ENCODE measurements at places on chromosomes 3 and 15.

DNA sequence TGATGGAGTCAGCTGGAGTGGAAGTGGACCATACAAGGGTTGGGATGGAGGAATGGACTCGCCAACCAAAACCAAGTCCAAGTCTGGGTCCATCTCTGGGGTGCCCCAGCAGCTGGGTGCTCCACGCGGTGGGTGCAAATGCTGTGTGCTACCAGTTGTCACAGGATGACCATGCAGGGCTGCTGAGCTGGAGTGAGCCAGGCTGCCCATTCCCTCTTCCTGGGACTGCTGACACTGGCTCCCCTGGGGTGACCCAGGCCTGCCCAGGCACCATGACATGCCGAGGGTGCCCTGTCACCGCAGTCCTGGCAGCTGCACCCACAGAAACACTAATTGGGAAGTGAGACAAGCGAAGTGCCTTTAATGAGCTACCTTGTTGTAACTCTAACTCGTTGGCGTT, 140.2 kb downstream of the TPRA1 start:
- no peak for DNase-seq

GRCh38 chr3:30341079-30341478, 265.3 kb upstream of the TGFBR2 start:
- DNase-seq = no peak

GRCh38 chr15:47678040-47678439, 39.3 kb upstream of the SEMA6D start:
- no peak for DNase-seq

- no peak for DNase-seq
Observed at GRCh38 chr3:13353936-13354542, 66.1 kb downstream of the NUP210 start.

GRCh38 chr3:98519351-98519750, 3.4 kb downstream of the CLDND1 start:
- no peak for DNase-seq

- no peak for DNase-seq
Observed at GRCh38 chr15:40978562-40978961, 25.3 kb downstream of the CHAC1 start.

GRCh38 chr3:127628788-127629466, at the start of gene PODXL2:
PODXL2 (plus strand) TSS chr3:127629185; CDS start chr3:127629220, 35 bp downstream.
- DNase-seq = peak; percentile 21

GRCh38 chr3:14037211-14037610, 87.5 kb downstream of the CHCHD4 start:
- no peak for DNase-seq

DNA sequence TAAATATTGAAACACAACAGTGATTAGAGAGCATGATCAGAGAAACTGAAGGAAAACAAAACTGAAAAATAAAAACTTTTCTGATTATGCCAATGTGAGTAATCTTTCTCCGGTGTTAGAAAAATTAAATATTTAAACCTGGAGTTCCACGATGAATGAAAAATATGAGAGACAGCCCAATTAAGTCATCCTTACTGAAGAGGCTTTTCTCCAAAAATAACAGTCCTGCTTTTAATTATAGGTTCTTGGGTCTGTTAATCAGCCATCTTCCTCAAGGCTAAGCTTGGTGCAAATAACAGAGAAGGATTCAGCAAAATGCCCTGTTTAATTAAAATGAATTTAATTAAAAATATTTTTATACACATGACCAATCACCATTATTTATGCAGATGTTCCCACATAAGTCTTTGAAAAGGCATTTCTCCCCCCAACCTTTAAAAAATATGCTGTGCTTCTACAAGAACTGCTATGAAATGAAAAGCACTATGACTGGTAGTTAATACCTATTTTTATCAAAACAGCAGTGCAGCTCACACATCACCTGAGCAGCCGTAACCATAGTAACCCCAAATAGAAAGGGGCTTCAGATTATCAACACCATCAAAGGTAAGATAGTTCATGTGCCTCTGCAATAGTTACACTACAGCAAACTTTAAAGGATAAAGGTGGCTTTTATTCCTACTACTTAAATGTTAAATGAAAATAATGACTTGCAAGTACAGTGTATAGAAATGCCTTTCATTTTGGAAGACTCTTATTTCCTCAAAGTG, 175.7 kb downstream of the SLC9A9 start:
- DNase-seq = no peak

GRCh38 chr3:29887451-29887850, 606.6 kb downstream of the RBMS3 start:
- DNase-seq = no peak

DNA sequence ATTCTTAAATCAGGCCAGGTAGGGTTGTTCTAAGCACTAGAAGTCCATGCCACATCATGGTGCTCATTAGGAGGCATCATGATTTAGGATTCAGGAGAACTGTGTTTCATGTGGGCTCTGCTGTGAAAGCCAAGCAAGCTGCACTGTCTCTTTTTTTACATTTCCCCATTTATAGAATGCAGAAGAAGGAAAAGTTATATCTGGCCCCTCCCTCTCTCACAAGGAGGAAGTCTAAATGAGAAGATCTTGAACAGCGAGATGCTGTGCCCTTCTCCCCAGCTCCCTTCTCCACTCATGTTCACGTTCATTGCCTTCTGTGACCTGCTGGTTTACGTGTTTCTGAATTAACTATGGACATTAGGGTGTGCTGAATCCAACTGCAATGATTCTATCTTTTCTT, 178.5 kb upstream of the RASGRP1 start:
- DNase-seq = no peak

DNA sequence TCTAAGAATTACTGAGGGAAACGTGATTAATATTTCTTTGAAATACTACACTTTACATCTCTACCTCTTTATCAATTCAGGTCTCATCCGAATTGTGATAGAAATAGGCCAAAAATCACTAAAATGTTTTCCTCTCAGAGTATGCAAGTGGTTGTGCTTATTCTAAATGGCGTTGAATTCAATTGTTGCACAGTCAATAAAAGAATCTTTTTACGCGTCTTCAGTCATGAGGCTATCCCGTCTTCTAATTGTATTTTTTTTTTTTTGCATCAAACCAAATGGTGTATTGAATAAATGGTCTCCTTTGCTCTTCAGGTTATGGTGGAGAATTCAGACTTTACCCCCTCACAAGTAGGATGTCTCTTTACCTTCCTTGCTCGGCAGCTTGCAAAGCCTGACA, 112.6 kb downstream of the VPS8 start:
- DNase-seq = no peak

DNA sequence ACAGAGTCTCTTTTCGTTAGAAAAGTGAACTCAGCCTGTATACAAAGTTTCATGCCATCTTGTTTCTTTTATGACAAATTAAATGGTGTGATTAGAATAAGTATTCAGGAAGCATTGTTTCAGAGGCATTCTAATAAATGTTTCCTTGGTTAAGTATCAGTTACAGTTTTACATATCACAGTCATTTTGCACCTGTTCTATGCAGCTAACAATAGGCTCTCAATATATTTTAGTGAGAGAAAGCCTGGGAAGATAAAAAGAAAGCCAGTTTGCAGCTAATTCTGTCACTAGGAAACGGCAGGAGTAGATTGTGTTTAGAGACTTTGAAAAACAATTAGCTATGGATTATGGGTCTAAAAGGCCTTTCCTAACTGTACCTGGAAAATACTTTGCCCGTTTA, 252.8 kb downstream of the ZIC1 start:
- no peak for DNase-seq

- DNase-seq = no peak
Observed at GRCh38 chr3:180755556-180755955, 76.3 kb upstream of the CCDC39 start.

- DNase-seq = no peak
Observed at GRCh38 chr3:23991306-23991682, 46.2 kb downstream of the NR1D2 start.

DNA sequence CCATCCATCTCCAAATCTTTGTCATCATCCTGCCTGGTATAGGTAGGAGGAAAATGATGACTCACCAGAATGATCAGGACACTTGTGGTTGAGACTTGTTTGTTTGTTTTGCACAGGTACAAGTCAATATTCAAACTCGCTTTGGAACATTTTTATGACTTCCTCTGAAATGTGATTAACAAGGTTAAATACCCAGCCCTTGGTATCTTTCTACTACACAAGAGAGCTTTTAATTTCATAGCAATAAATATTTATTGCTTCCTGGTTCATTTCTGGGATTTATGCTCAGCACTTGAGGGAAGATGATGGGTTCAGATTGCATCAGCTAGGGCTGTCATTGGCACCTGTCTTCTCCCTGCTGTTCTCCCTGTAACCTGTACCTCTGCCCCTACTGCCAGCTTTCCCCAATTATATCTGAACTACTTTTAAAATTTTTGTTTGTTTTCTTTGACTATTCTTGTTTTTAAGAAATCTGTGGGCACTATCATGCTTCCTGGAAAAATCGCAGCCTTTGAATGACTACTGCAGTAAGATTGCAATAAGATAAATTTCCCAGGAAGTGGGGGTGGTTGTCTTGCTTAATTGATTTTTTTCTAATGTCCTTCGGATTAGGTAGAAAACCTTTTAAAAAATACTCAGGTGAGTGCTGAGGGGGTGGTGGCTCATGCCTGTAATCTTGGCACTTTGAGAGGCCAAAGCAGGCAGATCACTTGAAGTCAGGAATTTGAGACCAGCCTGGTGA, 24.3 kb upstream of the GCNT3 start:
- no peak for DNase-seq

DNA sequence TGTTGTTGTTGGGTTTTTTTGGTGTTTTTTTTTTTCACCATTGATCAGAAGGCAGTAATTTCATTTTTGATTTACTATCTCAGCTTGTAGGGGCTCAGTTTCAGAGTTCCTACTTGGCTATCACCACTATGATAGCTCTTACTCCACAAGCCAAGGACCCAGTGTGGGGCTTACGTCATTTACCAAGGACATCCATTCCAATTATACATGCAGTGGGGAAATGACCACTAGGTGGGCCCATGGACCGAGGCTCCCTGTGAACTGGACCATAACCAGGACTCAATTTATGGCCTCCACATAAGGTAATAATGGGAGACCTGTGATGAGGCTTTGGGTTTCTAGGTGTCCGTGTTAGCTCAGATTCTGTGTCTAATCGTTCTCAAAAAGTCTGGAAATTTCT, 67.5 kb upstream of the CACNA1D start:
- no peak for DNase-seq

- no peak for DNase-seq
Observed at GRCh38 chr3:49636883-49637609, 37.1 kb upstream of the APEH start.

- no peak for DNase-seq
Observed at GRCh38 chr15:39846108-39846507, 63.5 kb upstream of the FSIP1 start.

DNA sequence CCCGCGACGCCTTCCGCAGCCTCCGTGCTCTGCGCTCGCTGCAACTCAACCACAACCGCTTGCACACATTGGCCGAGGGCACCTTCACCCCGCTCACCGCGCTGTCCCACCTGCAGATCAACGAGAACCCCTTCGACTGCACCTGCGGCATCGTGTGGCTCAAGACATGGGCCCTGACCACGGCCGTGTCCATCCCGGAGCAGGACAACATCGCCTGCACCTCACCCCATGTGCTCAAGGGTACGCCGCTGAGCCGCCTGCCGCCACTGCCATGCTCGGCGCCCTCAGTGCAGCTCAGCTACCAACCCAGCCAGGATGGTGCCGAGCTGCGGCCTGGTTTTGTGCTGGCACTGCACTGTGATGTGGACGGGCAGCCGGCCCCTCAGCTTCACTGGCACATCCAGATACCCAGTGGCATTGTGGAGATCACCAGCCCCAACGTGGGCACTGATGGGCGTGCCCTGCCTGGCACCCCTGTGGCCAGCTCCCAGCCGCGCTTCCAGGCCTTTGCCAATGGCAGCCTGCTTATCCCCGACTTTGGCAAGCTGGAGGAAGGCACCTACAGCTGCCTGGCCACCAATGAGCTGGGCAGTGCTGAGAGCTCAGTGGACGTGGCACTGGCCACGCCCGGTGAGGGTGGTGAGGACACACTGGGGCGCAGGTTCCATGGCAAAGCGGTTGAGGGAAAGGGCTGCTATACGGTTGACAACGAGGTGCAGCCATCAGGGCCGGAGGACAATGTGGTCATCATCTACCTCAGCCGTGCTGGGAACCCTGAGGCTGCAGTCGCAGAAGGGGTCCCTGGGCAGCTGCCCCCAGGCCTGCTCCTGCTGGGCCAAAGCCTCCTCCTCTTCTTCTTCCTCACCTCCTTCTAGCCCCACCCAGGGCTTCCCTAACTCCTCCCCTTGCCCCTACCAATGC, 2.0 kb downstream of the ISLR start:
- DNase-seq = no peak

DNA sequence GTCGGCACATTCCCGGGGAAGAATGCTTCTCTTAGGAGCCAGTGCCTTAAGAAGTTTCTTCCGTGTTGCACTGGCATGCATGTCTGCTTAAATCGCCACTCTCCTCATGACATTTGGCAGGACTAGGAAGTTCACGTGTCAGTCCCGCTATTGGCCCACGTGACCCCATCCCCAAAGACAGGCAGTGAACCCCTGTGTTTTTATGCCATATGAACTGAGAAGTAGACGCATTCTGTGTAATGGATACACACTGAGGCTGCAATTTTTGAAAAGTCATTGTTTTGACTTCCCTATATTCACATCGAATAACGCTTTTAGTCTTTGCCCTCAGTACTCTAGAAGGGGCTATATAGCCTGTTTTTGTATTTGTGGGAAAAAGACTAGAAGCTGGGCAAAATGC, 125.6 kb upstream of the TBL1XR1 start:
- no peak for DNase-seq

GRCh38 chr15:34490417-34491193, 53.0 kb upstream of the GOLGA8A start:
- DNase-seq = no peak

- no peak for DNase-seq
Observed at GRCh38 chr3:50288387-50289007, 3.7 kb downstream of the IFRD2 start.

DNA sequence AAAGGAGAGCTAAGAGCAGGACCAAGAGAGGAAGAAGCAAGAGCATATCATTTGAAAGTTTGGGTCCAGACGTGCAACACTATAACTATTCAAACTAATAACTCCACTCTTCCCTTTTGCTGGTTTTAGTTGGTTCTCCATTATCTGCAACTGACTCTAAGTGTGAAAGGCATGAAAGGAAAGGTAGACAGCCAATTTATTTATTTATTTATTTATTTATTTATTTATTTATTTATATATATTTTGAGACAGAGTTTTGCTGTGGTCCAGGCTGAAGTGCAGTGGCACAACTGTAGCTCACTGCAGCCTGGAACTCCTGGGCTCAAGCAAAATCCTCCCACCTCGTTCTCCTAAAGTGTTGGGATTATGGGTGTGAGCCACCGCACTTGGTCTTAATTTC, 22.1 kb upstream of the PIK3CB start:
- no peak for DNase-seq

Data from thymus (tissue), 14 donors.